Fibroblast of skin of right biceps (primary cell): ENCODE measurements at places on chromosomes 11 and 22.
A peak's percentile ranks its signal among the peaks of the same experiment; 100 is the strongest.

- DNase-seq: no peak
These were observed 571.1 kb downstream of the JRKL start for GRCh38 chr11:96960926-96961325.

- no peak for DNase-seq
These were observed 29.9 kb downstream of the TPST2 start for GRCh38 chr22:26559961-26560575.

- DNase-seq: no peak
These were observed 10.1 kb downstream of the RPS13 start for GRCh38 chr11:17067417-17067816.

- peak; percentile 57 for DNase-seq
These were observed 239.0 kb upstream of the CCDC179 start for GRCh38 chr11:23099256-23099655.

GRCh38 chr11:22690871-22691270 is 24.5 kb downstream of the GAS2 start:
- no peak for DNase-seq

DNA sequence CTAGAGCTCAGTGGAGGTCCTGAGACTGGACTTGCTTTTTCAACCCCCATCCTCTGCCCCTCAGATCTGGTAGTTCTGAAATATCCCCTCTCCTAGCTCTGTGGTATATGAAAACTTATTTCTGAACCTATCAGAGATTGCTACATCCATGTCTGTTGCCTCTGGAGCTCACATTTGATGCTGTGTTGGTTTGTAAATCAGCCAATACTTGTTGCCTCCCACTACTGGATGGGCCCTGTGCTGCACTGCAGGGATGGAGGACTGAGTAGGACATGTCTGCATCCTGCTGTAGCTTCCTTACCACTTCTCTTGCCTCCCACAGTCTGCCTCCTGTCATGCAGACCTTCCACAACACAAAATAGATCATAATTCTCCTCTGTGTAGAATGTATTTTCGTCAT is 5.2 kb downstream of the OLFML1 start:
- DNase-seq: no peak
